Stimulated activated CD4-positive, alpha-beta T cell treated with anti-CD3 and anti-CD28 coated beads, Interleukin-4, amount 100 ng/mL, for 4 hours (primary cell): ENCODE measurements at places on chromosomes 5 and 9.

DNA sequence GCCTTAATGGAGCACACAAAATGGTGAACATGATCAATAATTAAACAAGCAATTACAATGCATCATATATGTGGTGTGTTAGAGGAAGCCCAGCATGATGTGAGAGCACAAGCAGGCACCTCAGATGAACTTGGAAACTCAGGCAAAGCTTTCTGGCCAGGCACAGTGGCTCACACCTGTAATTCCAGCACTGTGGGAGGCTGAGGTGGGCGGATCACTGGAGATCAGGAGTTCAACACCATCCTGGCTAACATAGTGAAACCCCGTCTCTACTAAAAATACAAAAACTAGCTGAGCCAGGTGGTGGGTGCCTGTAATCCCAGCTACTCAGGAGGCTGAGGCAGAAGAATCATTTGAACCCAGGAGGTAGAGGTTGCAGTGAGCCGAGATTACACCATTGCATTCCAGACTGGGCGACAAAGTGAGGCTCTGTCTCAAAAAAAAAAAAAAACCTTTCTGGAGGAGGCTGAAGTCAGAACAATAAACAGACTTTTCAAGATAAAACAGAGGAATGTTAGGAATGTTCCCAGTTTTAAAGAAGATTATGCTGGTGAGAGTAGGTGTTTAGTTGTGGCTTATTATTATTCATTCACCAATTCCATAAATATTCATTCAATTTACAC, 159.4 kb downstream of the CEMIP2 start:
- no peak for DNase-seq

GRCh38 chr5:51987669-51988209, 604.5 kb downstream of the ISL1 start:
- no peak for DNase-seq

DNA sequence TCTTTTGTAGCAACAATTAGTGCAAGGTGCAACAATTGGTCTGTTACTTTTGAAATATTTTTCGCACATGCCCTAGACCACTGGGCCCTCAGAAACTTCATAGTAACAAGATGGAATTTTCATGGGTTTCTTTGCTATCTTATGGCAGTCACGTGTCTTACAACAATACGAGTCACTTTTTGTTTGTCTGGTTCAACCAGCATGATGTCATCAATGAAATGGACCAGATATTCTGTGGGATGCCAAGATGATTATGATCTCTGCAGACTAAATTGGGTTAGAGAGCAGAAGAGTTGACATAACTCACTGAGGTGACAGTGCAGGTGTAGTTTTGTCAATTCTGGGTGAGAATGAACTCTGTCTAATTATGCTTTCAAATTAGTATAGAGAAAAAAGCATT, 239.6 kb upstream of the RIOK2 start:
- no peak for DNase-seq

DNA sequence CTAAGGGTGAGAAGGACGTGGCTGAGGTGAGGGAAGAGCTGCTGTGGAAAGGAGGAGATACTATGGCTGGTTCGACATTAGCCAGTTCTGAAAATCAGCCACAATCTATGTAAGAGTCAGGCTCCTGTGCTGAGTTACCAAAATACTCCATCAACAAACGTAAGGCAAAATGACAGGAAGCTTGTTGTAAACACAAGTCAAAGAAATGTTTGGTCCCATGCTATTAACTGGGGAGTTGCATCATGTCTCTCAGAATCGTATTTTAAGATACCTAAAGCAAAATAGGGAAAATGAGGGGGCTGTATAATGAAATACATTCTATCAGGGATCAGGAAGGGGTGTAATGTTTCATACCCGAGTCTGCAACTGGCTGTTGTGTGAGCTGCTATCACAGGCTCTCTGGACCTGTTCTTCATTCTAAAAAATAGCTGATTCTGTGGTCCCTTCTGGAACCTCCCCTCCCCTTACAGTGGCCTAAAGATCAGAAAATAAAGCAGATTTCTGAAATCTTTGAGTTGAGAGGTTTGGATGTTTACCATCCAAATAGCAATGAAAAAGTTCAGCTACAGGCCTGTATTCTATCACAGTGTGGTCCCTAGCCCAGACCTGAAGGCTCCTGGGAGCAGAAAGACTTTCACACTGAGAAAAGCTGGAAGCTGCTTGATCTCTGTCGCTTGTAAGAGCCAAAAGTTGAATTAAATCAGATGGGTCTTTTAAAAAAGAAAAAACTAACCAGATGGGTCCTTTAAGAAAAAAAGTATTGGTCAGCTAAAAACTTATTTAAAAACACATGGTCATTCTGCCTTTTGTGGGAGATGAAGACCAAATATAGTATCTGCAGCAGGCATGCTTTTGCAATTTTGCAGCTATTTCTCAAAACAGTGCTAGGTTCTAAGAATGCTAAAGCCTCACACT, 97.8 kb upstream of the SMC5 start:
- DNase-seq: no peak

DNA sequence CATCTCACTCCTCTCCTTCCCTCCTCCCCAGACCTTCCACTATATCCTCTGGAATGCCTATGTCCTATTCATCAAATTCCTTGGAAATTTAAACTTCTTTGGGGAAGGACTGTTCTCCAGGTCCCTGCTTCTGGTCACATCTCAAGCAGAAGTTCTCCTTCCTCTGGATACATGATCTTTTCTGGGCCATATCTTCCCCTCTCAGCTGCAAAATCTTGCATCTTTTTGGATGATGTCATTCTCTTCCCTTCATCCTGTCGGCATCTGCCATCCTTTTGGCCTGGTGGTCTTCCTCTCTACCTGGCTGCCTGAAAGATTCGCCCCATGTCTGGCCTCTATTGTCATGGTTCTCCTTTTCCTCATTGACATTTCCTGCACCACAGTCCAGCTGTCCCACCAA, 5.2 kb upstream of the DIRAS2 start:
- no peak for DNase-seq
